Esophagus muscularis mucosa (tissue), 4 donors: ENCODE measurements at places on chromosomes 1 and 21. TPM values are rescaled to one million over a fixed set of nuclear protein-coding genes. Genes with fewer than 3 reads are reported as not detected.
A peak's percentile ranks its signal among the peaks of the same experiment; 100 is the strongest.

ACAP3 gene
- 42.8 TPM for total RNA-seq

CYP4A11 gene
- total RNA-seq, result not detected

ABCG1 gene
- 25.9 TPM for total RNA-seq

LCE1A gene
- total RNA-seq, result not detected

RPS8 gene
- 1,063 TPM for total RNA-seq

MYOG gene
- total RNA-seq, result not detected

SELENOF gene
- 76.8 TPM for total RNA-seq

NCF2 gene
- 9.1 TPM for total RNA-seq

LCA5L gene
- total RNA-seq, result 2.4 TPM

PIK3CD gene
- 15.5 TPM for total RNA-seq

KRTAP13-2 gene
- not detected for total RNA-seq

KCNH1 gene
- total RNA-seq, result 0.78 TPM

CD48 gene
- total RNA-seq, result 1.1 TPM

OR13G1 gene
- not detected for total RNA-seq

PIK3C2B gene
- total RNA-seq, result 10.8 TPM

GJA9 gene
- not detected for total RNA-seq

PROX1 gene
- 2.4 TPM for total RNA-seq

- H3K4me3 ChIP-seq, result no peak overlapping the region
- H3K4me1 ChIP-seq, result peaks cover 12% of the 10 kb centered on the region
- no peak for DNase-seq
- no peaks in the 10 kb centered on the region for H3K36me3 ChIP-seq
- no peak overlapping the region for H3K27ac ChIP-seq
Measured at GRCh38 chr1:201127755-201128455, 921 bp upstream of the ASCL5 start.

DNA sequence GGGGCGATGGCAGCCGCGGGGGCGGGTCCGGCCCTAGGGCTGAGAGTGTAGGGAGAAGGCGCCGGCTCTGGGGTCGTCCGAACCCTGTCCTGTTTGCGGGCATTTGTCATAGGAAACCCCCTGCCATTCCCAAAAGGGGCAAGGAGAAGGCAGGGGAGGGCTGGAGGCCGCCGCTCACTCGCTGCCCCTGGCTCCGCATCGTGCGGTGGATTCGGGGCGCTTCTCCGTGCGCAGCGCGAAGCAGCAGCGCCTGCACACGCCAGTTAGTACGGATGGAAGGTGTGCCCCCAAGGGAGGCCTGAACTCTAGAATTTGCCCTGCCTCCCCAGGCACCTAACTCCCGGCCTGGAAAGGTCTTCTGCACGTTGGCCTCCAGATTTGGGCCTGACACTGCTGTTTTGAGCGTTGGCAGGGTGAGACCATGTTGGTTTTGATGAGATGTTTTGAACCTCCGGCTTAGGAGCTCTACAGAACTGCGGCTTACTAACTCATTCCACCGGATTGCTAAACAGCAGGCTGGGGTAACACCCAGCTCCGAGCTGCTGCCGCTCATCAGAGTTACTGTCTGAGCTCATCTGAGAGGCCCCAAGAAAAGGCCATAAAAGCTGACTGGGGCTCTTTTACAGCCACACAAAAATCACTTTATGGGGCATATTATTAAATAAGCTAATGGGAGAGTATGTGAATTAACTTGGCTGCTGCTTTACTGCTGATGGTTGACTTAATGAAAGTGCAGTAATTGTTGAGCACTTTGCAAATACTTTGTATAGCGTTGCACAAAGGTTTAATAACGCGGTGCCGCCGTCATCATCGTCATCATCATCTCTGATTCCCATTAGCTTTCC lies 987 bp downstream of the GPR137B start:
- peaks cover 44% of the 10 kb centered on the region for H3K4me1 ChIP-seq
- peak overlapping the region; percentile 60 for H3K27ac ChIP-seq
- no peaks in the 10 kb centered on the region for H3K27me3 ChIP-seq
- no peak for DNase-seq

- peaks cover 9% of the 10 kb centered on the region for H3K4me1 ChIP-seq
- DNase-seq, result no peak
- no peaks in the 10 kb centered on the region for H3K27me3 ChIP-seq
- no peaks in the 10 kb centered on the region for H3K36me3 ChIP-seq
Measured at GRCh38 chr1:60989749-60990713, 92.3 kb upstream of the NFIA start.

- no peaks in the 10 kb centered on the region for H3K4me1 ChIP-seq
- DNase-seq, result no peak
- peaks cover 5% of the 10 kb centered on the region for H3K36me3 ChIP-seq
Measured at GRCh38 chr1:100883963-100884362, 10.7 kb downstream of the EXTL2 start.

GRCh38 chr1:164598719-164599118 lies 39.7 kb downstream of the PBX1 start:
- no peaks in the 10 kb centered on the region for H3K27me3 ChIP-seq
- DNase-seq, result no peak
- H3K36me3 ChIP-seq, result peaks cover 19% of the 10 kb centered on the region

DNA sequence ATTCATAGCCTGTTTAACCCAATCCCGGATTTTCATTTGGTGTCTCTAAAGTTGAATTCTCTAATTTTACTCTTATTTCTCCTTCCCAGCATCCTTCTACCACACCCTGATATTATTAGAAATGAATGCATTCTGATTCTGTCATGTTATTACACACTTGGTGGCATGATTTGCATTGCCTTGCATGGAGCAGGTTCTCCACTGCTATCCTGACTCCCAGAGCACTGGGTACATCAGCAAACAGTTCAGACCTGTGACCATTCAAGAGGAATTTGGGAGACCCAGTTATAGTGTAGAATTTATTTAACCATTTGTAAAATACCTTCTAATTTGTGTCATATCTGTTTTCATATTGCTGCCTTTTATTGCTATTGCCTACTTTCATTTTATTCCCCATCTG lies 2.6 kb downstream of the LRRC8B start:
- H3K27me3 ChIP-seq, result no peaks in the 10 kb centered on the region
- H3K4me3 ChIP-seq, result no peak overlapping the region
- peaks cover 4% of the 10 kb centered on the region for H3K36me3 ChIP-seq
- H3K4me1 ChIP-seq, result peaks cover 20% of the 10 kb centered on the region
- H3K27ac ChIP-seq, result no peak overlapping the region

- no peak for DNase-seq
- H3K36me3 ChIP-seq, result peaks cover 15% of the 10 kb centered on the region
- no peaks in the 10 kb centered on the region for H3K27me3 ChIP-seq
- peak overlapping the region; percentile 97 for H3K27ac ChIP-seq
- peak overlapping the region; percentile 88 for H3K4me3 ChIP-seq
- peaks cover 58% of the 10 kb centered on the region for H3K4me1 ChIP-seq
Measured at GRCh38 chr1:207867136-207868109, 43.5 kb downstream of the CD34 start.

- H3K27ac ChIP-seq, result no peak overlapping the region
- H3K36me3 ChIP-seq, result peaks cover 14% of the 10 kb centered on the region
- no peaks in the 10 kb centered on the region for H3K4me1 ChIP-seq
Measured at GRCh38 chr1:54614563-54614962, 8.8 kb downstream of the FAM151A start.

DNA sequence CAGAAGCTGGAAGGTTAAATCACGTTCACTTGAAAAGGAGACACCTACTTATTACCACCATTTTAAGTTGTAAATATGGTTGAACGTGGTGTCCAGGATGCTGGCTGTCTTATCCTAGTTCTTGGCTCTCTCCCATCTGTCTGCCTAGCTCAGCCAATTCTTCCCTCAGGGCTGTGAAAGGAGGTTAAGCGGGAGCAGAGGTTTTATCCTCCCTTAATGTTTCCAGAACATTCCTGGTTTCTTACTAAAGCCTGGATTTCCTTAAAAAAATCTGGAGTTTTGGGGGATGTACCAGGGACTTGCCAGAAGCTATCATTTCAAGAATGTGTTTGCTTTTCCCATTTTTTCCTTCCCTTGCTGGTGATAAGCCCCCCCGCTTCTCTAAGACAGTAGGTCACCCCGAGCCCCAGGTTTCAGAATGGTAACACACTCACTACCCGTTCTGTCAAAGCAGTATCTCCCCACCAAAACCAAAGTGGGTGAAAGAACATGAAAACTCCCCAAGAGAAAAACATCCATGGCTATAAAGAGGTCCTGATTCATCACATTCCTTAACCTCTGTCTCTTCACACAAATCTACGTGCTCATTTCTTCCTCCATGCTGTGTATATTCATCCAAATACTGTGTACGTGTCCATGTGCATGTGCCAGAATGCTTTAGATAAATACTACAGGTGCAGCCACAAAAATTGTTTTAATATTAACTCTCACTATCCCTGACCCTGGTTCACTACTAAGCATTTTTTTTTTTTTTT lies 114.7 kb downstream of the MAP3K21 start:
- H3K27ac ChIP-seq, result no peak overlapping the region
- H3K36me3 ChIP-seq, result no peaks in the 10 kb centered on the region
- no peak overlapping the region for H3K4me3 ChIP-seq

DNA sequence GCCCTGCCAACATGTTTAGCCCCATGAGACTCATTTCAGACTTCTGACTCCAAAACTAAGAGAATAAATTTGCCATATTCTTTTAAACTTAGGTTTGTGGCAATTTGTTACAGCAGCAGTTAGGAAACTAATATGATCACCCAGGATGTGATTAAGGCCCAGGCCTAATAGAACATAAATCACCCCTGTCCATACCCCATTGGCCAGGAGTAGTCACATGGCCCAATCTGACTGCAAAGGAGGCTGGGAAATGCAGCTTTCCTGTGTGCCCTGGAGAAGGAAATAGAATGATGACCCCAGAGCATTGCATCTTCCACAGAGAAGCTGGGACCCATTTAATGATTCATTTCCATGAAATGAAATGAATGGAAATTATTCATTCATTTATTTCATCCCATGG lies 100.4 kb upstream of the KLHDC7A start:
- no peak overlapping the region for H3K27ac ChIP-seq
- no peaks in the 10 kb centered on the region for H3K36me3 ChIP-seq
- no peak overlapping the region for H3K4me3 ChIP-seq
- no peak for DNase-seq

- H3K4me1 ChIP-seq, result no peaks in the 10 kb centered on the region
- H3K27me3 ChIP-seq, result no peaks in the 10 kb centered on the region
Measured at GRCh38 chr1:82486969-82487368, 686.2 kb downstream of the ADGRL2 start.

- peaks cover 12% of the 10 kb centered on the region for H3K36me3 ChIP-seq
- DNase-seq, result no peak
- H3K4me1 ChIP-seq, result peaks cover 22% of the 10 kb centered on the region
Measured at GRCh38 chr1:33374336-33375105, 53.6 kb upstream of the A3GALT2 start.

GRCh38 chr21:21179619-21180298 lies 181.6 kb downstream of the NCAM2 start:
- no peak overlapping the region for H3K27ac ChIP-seq
- H3K27me3 ChIP-seq, result no peaks in the 10 kb centered on the region
- no peaks in the 10 kb centered on the region for H3K4me1 ChIP-seq

DNA sequence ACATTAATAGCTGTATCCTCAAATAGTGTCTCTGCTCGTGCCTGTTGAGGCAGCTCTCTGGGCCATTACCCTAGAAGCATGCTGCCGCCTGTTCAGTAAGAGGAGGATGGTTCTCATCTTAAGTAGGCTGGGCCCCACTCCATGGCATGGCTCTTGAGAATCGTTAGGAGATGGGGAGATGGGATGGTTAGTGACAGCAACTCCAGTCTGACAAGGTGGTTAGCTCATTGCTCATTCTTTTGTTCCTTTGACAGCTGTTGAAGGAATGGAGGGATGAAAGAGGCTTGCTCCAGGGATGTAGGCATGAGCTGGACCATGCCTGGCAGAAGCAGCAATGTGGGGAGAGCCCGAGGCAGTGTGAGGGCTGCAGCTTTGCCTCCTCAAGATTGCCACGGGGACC lies 68.2 kb downstream of the MAP10 start:
- DNase-seq, result peak; percentile 81
- H3K4me3 ChIP-seq, result no peak overlapping the region
- H3K4me1 ChIP-seq, result no peaks in the 10 kb centered on the region
- H3K27ac ChIP-seq, result no peak overlapping the region
- no peaks in the 10 kb centered on the region for H3K36me3 ChIP-seq

DNA sequence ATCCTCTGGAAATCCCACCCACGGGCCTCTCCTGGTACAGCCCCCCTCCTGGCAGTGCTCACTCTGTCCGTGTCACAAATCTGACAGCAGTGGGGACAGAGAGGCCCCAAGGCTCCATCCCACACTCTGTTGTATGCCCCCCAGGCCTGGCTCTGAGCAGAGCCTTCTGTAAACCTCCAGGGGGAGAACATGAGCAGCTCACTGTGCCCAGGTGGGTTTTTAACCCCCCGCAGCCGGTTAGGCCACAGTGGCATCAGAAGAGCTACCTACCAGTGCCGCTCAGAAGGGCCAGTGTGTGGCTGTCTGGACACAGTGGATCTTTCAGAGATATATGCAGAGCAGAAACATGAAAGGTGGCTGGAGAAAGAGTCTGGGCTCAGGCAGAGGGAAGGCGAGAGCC lies 12.0 kb upstream of the GPR153 start:
- H3K4me1 ChIP-seq, result peaks cover 17% of the 10 kb centered on the region
- no peaks in the 10 kb centered on the region for H3K36me3 ChIP-seq
- peaks cover 3% of the 10 kb centered on the region for H3K27me3 ChIP-seq

GRCh38 chr1:248891758-248892157 lies 14.3 kb upstream of the PGBD2 start:
- H3K36me3 ChIP-seq, result no peaks in the 10 kb centered on the region
- no peak for DNase-seq
- peaks cover 6% of the 10 kb centered on the region for H3K27me3 ChIP-seq
- H3K27ac ChIP-seq, result no peak overlapping the region

DNA sequence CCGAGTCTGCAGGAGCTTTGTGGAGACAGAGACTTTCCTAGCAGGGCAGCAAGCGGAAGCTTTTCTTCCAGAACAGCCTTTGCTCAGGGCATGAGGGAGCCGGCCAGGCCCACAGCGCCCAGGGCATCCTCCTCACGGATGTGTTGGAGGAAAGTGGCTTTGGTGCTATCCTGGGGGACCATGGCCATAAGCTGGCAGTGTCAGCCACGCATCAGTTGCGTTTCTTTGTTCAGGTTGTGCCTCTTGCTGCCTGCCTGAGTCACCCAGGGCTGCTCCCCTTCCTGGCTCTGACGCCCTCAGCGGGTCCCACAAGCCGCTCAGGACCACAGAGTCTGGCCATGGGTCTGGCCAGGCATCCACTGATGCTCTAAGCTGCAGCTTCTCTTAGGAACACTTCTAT lies 39.6 kb upstream of the PRSS38 start:
- peak overlapping the region; percentile 34 for H3K27ac ChIP-seq
- H3K4me3 ChIP-seq, result no peak overlapping the region
- no peaks in the 10 kb centered on the region for H3K27me3 ChIP-seq

- H3K27me3 ChIP-seq, result peaks cover 9% of the 10 kb centered on the region
- no peaks in the 10 kb centered on the region for H3K4me1 ChIP-seq
Measured at GRCh38 chr1:50126927-50127715, 18.4 kb downstream of the ELAVL4 start.

GRCh38 chr1:38253314-38253713 lies 206.7 kb upstream of the POU3F1 start:
- H3K27me3 ChIP-seq, result no peaks in the 10 kb centered on the region
- no peak overlapping the region for H3K4me3 ChIP-seq
- DNase-seq, result no peak
- no peaks in the 10 kb centered on the region for H3K4me1 ChIP-seq

GRCh38 chr1:18789246-18789645 lies 70.2 kb downstream of the TAS1R2 start:
- no peak for DNase-seq
- no peak overlapping the region for H3K27ac ChIP-seq
- H3K4me3 ChIP-seq, result no peak overlapping the region
- H3K4me1 ChIP-seq, result no peaks in the 10 kb centered on the region
- H3K27me3 ChIP-seq, result no peaks in the 10 kb centered on the region

GRCh38 chr1:195851804-195852203 lies 756.4 kb downstream of the KCNT2 start:
- H3K27ac ChIP-seq, result no peak overlapping the region
- no peaks in the 10 kb centered on the region for H3K27me3 ChIP-seq
- no peaks in the 10 kb centered on the region for H3K4me1 ChIP-seq
- no peak overlapping the region for H3K4me3 ChIP-seq
- DNase-seq, result no peak
- no peaks in the 10 kb centered on the region for H3K36me3 ChIP-seq
